ENCODE measurements at places on chromosomes 4 and X.

DNA sequence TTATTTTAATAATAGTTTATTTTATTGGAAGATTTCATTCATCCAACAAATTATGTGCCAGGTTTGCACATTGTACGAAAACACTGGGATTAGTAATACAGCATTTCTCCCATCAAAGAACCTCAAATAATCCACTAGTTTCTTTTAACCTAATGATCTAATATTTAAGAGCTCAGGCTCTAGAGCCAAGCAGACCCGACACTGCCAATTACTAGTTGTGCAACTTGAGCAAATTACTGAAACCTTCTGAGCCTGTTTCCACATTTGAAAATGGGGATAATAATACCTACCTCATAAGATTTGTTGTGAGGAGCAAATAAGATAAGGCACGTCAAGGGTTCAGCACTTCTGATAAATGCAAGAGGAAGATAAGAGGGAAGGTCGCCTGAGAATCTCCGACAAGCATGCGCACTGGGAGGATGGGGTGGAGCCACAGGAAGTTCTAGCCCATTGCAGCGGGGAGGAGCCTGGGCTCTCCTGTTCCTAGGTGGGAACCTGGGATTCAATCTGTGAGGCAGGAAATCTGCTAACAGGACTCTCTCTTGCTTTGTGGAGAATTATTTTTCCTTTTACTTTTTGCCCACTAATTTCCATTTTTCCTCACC, 141.5 kb upstream of the SMAD1 start:
- DNase-seq: no peak

- no peak for DNase-seq
These were observed 481.1 kb downstream of the STPG2 start for GRCh38 chr4:97662133-97662532.

- no peak for DNase-seq
These were observed 513.7 kb downstream of the TLL1 start for GRCh38 chr4:166386491-166387360.

- no peak for DNase-seq
These were observed 171.6 kb upstream of the POU3F4 start for GRCh38 chrX:83336454-83336853.

DNA sequence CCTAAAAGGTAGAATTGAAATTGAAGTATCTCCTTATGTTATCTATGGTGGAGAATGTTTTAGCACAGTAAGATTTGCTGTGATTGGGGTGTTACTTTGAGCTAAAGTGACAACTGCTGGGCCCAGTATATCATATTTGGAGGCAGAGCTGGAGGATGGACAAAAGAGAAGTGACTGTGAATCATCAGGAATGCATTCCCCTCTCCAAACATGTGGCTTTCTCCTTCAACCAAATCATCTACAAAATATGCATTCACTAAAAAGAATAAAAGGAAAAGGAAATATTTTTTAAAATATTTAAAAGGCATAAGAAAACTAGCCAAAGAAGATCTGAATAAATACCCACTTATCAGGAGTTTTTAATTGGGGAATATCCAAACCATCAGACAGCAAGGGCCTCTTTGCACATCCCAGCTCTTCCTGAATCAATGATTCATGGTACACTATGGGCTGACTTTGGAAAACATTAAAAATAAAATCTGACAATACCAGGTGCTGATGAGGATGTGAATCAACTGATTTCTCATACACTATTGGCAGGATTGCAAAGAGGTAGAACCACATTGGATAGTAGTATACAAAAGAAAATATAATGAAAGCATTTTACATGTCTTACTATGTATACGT, 671.7 kb upstream of the NR3C2 start:
- DNase-seq: no peak

DNA sequence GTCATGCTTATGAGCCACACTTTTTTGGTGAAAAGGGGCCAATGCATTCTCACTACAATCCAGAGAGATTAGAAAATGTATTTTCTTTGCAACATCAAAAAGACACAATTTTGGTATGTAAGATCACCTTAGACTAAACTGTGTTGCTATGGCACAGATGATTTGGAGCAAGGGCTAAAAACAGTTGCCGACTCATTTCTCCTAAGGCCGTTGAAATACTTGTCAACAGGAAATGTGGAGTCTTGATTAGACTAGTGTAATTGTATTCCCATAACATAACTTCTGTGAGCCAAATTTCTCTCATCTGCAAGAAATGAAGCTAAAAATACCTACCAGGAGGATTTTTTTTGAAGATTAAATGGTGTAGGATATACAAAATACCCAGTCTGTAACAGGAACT, 2547.7 kb downstream of the ARAP2 start:
- DNase-seq: no peak

DNA sequence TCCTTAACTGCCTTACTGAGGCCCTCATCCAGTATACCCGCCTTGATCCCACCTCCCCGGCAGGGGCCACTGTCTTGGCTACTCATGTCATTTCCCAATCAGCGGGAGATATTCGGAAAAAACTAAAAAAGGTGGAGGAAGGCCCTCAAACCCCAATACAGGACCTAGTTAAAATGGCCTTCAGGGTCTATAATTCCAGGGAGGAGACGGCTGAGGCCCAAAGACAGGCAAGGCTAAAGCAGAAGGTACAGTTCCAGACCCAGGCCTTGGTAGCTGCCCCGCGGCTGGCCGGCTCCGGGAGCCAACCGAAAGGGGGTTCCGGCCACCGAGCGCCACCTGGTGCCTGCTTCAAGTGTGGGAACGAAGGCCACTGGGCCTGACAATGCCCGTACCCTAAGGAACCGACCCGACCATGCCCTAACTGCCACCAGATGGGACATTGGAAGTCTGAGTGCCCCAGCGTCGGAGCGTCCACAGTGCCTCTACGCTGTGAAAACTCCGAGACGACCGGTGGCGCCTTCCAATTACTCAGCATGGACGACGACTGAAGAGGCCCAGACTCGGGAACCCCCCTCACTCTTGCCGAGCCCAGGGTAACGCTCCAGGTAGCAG, 959.6 kb downstream of the RPA4 start:
- no peak for DNase-seq

All from heart right ventricle (tissue), 16 donors.